ENCODE measurements at places on chromosomes 5 and 9.

DNA sequence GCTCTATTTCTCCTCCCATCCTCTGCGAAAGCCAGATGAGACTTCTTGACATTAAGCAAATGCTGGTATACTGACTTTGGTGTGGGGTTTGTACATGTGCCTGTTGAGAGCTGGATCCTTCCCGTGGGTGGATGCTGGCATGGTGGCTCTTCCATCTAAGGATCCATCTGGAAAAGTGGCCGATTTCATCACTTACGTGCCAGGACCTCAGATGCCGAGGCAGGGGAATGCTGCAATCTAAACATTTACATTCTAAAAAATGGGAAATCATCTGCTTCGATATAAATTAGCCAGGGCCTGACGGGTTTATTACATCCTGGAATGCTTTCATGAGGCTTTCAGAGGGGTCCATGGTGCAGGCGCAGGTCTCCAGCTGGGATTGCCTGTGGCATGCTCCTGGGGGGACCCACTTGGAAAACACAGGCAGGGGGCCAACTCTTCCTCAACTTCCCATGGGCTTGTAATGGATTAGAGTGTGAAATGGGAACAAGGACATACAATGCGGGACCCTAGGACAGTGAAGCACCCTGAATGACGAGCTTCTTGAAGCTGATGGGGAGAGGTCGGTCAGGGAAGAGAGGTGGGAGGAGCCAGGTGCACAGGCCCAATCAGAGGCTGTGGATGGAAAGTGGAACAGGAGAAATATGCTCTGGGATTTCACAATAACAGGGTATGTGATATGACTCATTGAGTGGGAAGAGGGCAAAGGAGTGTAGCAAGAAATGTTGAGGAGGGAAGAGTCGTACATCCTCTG is 105.5 kb upstream of the PITX1 start:
- peak; percentile 80 for DNase-seq

DNA sequence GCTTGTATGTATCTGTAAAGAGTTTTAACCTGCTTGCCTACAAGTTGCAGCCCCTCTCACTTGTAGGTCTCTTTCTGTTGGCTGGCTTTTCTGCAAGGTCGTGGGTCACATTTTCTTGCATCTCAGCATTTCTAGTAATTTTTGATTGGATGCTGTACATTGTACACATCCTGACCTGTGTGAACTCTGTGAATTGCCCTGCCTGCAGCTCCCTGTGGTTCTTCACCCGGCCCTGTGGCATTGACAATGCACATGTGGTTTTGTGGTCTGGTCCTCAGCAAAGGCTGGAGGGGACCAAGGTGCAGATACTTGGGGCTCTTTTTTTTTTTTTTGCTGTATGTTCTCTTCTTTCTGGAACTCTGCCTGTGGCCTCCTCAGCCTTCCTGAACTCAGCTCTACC is 53.6 kb downstream of the WNK2 start:
- DNase-seq, result no peak

- DNase-seq, result no peak
Measured at GRCh38 chr5:40909723-40910122, 426 bp downstream of the C7 start.

DNA sequence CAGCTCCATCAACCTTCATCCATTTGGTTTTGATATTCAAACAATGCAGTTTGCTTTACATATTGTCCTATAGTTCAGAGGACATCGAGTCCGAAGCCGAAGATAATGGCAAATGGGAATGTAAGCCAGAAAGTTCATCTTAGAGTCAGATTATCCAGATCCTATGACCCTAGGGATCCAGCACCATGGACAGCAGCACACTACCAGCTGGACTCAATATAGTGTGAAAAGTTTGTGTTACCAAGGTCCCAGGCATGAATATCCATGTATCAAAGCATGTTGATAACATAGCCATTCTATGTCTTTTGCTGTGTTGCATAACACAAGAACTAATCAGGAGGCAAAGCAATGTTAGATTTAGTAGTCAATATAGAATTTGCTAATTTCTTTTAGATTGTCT is 46.3 kb downstream of the FSTL4 start:
- DNase-seq, result no peak

DNA sequence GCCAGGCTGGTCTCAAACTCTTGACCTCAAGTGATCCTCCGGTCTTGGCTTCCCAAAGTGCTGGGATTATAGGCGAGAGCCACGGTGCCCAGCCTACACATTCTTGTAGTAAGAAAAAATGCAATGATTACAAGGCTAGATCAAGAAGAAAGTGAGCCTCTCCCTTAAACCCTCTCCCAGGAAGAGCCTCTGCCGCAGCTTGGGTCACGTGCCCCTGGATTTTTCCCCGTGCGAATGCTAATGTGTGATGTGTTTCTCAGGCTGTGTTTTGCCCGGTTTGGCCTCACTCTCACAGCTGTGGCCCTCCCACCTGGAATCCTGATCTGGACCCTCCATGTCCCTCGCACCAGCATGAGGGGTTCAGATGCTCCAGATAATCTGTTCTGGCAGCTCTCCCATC is 6.9 kb downstream of the PLPP7 start:
- DNase-seq, result no peak

GRCh38 chr9:127336506-127337352 is 60.2 kb upstream of the SLC2A8 start:
- DNase-seq, result peak; percentile 79

DNA sequence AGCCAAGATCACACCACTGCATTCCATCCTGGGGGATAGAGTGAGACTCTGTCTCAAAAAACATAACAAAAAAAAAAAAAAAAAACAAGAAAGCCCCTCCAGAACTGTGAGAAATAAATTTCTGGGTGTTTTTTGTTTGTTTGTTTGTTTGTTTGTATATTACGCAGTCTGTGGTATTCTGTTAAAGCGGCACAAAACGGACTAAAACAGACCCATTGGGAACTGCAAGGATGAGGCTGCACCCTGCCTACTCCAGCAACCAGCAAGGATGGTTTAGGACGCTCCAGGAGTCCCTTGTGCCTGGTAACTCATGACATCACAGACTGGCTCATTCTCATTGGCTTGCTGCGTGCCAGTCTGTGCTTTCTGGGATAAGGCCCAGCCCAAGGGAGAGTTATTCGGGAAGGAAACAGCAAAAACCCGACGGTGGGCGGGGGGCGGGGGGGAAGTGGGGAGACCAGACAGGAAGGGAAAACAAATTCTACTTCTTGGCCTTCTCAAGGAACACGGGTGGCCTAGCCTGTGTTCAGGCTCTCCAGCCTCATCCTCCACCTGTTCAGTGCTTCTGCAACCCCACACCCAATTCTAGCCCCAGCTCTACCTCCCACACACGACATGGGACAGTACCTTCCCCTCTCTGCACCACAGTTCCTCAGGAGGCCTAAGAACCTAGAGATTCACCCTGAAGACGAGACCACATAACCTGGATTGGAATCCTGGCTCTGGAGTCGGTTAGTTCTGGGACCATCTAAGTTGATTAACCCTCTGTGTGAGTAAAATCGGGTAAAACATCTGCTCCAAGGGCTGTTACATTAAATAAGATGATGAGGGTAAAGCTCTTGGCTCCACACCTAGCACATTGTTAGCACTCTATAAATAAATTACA is 2.8 kb downstream of the CD74 start:
- DNase-seq, result no peak

DNA sequence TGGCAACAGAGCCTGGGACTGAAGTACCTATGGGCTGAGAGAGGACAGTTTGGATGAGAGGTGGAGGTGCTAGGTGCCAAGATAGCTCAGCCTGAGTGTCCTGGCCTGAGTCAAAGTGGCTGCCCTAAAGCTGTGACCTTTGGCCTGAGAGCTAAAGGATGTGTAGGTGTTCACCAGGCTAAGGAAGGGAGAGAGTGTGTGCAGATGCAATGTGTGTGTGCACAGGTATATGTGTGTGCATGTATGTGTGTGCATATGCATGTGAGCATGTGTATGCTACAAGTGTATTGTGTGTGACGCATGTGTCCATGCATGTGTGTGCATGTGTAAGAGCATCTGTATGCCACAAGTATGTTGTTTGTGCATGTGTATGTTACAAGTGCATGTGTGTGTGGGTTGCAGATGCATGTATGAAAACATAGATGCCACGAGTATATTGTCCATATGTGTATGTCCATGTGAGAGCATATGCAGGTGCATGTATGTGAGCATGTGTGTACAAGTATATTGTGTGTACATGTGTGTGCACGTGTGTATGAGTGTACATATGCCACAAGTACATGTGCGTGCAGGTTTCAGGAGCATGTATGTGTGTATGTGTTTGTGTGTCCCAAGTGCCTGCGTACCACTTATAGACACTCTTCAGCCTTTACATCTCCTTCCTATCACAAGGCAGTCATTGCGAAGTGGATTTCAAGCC is 102.6 kb downstream of the SH3TC2 start:
- DNase-seq, result no peak

DNA sequence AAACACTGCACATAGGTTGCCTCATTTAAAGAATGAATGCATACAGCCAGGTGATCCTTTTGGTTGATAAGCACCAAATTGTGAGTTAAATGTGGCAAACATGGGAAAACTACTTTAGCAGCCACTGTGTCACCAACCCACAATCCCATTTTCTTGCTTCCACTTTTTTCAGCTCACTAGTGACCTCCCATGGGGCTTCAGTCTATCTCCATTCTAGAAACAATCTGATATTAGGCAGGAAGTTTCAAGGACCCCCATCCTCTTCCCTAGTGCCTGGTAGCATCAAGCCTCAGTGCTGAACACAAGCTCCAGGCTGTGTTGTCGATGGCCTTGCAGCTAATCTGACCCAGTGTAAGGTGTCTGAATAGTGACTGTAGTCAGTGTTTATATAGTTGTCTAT is 66.2 kb downstream of the PLPPR1 start:
- DNase-seq, result no peak

- no peak for DNase-seq
Measured at GRCh38 chr5:131280417-131280816, 16.6 kb downstream of the CDC42SE2 start.

- DNase-seq, result no peak
Measured at GRCh38 chr5:172114875-172115422, 73.1 kb downstream of the STK10 start.

- no peak for DNase-seq
Measured at GRCh38 chr5:102760815-102761214, 5.7 kb downstream of the PAM start.

- no peak for DNase-seq
Measured at GRCh38 chr9:133961226-133962165, 30.6 kb downstream of the VAV2 start.

DNA sequence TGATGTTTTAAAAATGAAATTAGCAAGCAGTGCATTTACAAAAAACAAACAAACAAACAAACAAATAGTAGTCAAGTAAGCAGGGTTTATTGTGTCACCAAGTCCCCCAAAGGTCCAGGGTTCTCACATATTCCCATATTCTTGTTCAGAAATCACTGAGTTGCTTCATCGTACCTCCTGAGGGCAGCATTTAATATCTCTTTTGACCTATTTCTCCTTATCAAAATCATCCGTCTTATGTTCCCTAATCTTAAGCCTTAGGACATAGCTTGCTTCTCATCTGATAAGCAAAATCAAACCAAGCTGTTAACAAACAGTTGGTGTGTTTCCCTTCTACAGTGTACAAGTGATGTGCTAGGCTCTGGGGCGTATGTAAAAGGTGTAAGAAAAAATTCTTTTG is 109.5 kb upstream of the MAN2A1 start:
- DNase-seq, result no peak

- DNase-seq, result no peak
Measured at GRCh38 chr9:130931508-130932254, 7.4 kb downstream of the FIBCD1 start.

GRCh38 chr9:135067096-135067710 is 20.3 kb upstream of the OLFM1 start:
- no peak for DNase-seq

- no peak for DNase-seq
Measured at GRCh38 chr9:75775966-75776691, 114.3 kb upstream of the PCSK5 start.

DNA sequence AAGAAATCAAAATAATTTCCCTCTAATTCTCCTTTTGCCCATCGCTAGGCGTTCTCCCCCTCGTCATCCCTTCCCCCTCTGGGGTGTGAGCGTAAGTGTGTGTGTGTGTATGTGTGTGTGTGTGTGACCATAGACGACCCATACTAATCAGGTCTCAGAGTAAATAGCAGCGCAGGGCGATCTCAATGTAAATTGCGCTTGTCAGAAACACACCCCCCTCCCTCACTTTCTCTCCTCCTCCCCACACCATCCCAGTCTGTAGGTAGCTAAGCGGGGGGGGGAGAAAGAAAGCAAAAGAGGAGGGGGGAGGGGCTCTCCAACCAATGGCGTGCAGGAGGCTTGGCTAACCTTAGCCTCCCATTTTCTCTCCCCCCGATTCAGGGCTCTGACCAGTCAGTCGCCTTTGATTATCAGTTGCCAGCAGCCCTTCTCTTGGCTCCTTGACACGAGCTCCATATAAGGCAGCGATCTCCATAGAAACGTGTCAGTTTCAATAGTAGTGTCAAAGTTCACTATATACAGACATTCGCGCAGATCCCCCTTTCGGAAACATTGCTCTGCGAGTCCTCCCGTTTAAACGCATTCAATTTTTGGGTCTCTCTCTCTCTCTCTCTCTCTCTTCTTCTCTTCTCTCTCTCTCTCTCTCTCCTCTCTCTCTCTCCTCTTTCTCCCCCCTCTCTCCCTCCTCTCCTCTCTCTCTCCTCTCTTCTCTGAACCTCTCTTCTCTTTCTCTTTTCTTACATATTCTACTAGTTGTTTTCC is at the start of gene NR2F1:
NR2F1 (plus strand) TSS at position 546 of the 762 bp plus-strand sequence. CDS start 1,802 bp downstream, outside the sequence.
- DNase-seq, result peak; percentile 85

- DNase-seq, result no peak
Measured at GRCh38 chr9:107587191-107587963, 97.8 kb upstream of the KLF4 start.

- DNase-seq, result peak; percentile 80
Measured at GRCh38 chr5:34608859-34609648, 47.1 kb upstream of the RAI14 start.

DNA sequence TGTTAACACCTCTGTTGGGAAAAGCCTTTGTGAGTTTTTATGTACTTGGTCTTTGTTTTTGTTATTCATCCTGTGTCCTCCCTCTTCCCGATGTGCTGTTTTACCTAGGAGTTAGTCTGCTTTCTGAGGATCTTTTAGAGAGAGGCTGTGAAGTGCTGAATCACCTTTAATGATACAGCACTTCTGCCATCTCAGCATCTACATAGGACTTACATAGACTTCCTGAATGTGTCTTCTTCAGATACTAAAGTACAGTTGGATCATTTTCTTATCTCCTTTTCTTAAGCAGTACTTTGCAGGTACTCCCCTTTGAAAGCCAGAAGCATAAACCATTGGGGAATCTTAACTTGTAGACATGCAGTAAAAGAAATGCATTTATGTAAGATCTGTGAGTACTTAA is 31.5 kb downstream of the OTULIN start:
- DNase-seq, result no peak

GRCh38 chr5:116419258-116419657 is 155.4 kb downstream of the SEMA6A start:
- no peak for DNase-seq

DNA sequence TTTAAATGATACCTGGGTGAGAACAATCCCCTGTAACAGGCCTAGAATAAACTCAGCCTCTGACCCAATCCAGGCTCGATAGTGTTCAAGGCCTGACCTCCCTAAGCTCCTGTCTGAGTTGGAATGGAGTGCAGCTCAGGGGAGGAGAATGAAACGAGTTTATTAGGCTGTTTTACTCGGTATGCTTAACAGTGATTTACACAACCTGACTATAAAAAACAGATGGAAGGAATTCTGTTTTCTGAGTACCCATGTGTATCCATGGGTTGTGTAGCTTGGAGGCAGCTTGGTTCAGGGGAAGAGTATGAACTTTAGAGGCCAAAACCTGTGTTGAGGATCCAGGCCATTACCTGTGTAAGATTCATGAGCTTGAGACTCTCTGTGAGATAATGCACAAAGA is 67.8 kb downstream of the PCSK5 start:
- no peak for DNase-seq

GRCh38 chr9:95947118-95947517 is 71.6 kb downstream of the ERCC6L2 start:
- no peak for DNase-seq

Data from AG04449 (cell line).